ENCODE measurements at places on chromosomes 5 and 9.

DNA sequence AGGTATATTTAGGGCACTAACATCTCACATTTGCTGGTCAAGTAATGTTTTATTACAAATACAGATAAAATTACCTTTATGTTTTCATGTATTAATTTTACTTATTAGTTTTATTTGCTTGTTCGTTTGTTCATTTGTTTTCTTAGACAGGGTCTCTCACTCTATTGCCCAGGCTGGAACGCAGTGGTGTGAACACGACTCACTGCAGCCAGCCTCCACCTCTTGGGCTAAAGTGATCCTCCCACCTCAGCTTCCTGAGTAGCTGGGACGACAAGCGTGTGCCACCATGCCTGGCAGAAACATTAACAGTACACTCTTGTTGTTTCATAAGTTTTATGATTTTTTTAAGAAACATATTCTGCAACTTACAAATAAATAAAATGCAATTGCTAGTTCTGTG lies 123.2 kb downstream of the ZNF608 start:
- no peak for DNase-seq

DNA sequence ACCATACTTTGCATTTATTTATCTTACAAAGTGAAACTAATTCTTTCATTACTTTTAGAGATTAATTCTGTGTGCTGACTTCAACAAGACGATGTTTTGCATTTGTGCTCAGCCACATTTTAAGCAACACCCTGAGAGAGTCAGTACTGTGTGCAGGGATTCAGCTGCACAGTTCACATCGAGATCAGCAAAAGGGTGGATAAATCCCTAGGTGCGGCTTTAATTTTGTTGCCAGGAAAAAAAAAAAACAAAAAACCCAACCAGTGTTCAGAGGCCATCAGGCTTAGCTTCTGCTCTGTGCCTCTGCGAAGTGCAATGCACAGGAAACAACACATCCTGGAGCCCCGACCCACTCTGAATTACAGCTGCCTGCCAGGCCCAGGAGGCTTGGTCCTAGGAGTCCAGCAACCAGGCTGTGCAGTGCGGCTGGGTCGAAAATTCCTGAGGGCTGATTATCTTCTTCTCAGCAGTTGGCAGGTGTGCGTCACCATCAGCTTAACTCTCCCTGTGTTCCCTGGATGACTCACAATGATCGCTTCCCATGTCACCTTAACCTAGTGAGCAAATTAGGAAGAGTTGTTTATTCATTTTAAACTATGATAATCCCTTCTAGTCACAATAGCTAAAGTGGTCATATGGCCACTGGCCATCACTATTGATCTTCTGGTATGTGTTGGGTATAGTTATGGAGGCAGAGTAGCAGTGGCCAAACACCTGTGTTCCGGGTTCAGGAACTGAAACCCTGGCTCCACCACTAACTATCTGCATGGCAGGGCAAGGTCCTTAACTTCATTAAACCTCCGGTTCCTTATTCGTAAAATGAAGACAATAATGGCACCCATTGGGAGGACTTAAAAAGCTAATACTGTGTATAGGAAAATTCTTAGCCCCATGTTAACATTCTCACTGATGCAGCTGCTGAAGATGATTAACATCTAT lies 31.2 kb upstream of the NDUFB6 start:
- DNase-seq: no peak

DNA sequence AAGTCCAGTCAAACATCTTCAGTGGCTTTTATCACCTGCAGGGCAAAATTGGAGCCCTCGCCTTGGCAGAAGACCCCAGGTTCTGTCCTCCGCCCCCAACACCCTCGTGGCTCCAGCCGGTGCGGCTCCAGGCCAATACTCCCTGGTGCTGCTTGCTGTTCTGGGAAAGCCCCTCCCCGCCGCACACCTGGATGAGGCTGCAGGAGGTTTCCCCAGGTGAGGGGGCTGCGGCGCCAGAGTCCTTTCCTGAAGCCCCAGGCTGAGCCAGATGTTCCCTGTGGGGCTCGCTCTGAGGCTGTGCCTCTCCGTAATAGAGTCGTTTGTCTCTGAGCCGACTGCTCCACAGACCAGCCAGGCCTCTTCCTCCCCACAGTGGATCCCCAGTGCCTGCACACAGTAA lies 375.4 kb upstream of the IRX1 start:
- DNase-seq: no peak

DNA sequence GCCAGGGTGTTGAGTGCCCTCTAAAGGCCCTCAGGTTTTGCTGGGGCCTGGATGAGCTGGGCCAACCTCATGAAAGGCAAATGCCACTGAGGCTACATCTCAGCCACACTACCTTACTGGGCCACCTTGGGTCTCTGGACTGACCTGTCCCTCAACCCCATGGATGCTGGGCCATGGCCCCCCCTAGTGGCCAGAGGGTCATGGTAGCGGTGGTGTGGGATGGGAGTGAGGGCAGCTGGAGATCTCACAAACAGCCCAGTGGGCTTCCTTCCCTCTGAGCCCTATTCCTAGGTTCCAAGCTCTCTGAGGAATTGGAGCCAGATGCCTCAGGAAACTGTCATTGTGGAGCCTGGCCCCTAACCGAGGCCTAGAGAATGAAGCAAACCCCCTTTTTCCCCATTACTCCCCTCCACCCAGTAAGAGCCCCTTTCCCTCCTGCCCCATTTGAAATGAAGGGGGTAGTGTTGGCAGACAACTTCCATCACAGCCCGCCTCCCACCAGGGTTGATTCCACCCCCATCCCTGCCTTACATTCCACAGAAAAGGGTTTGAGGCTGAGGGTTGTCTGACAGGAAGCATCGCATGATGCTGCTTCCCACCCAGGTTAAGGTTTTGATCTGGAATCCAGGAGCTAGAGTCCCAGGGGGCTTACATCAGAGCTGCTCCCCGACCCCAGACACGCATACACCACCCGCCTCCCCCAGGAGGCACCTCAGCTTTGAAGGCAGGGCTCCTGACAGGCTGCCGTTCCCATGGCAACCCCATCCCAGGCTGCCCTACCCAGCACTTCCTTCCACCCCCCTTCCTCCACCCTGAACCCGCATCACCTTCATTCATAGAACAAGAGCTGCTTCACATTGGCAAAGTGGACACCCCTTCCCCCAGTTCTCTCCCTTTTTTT lies 63.9 kb downstream of the PCDH1 start:
- no peak for DNase-seq

DNA sequence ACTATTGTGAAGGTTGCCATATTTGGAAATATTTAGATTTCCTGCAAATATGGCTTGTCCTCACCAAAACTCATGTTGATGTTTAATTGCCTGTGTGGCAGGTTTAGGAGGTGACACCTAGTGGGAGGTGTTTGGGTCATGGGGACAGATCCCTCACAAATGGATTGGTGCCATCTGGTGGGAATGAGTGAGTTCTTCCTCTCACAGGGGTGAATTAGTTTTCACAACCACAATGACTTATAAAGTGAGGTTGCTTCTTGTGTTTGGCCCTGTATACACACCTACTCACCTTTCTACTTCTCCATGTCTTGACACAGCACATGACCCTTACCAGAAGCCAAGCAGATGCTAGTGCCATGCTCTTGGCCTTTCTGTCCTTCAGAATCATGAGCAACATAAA lies 41.1 kb downstream of the ISOC1 start:
- DNase-seq: no peak

DNA sequence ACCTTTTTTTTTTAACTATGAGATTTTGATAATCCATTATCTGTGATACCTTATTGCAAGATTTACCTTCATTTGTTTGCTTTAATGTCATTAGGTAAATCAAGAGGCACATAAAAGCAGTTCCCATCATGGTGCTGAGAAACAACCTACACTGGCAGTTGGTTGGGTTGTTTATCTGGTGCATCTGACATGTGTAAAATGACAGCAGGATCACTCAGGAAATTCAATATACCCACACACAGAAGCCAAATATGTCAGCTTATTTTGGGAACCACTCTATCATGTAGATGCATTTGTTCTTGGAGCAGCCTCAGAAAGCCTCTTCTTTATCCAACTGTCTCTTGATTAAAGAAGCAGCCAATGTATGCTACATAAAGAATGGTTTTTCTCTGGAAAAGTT lies 7.8 kb upstream of the CCDC192 start:
- DNase-seq: no peak

- no peak for DNase-seq
Observed at GRCh38 chr9:114291064-114291474, 31.8 kb upstream of the ORM1 start.

DNA sequence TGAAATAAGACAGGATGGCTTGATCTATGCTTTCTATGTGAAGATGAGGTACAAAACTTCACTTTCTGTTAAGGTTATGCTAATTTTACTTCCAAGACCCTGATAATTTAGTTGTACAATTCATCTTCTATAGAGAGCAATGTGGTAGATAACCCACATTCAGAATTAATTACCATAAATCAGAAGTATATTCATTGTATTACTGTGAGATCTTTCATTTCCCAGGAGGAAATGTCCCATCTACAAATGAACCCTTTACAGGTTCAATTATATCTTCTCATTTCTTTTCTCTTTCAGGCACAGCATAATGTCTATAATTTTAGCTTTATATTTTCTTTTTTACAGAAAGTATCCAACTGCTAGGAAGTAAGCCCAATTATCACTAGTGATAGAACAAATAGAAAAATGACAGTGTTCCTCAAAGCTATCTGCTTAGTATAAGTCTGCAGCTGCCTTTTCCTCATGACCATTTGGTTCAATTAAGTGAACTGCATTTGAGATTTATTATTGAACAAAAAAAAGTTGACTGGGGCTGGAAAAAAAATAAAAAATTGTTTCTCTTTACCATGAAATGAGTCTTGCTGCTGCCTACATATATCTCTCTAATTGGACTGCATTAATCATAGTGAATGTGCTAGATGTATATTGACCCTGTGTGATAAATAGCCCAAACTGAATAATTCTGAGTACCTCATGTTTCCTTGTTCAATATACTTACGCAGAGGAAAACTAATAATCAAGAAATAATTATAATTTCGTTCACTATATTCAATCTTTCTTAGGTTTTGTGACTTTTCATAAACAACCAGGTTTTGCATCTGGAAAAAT lies 1329.4 kb downstream of the PTPRD start:
- no peak for DNase-seq

DNA sequence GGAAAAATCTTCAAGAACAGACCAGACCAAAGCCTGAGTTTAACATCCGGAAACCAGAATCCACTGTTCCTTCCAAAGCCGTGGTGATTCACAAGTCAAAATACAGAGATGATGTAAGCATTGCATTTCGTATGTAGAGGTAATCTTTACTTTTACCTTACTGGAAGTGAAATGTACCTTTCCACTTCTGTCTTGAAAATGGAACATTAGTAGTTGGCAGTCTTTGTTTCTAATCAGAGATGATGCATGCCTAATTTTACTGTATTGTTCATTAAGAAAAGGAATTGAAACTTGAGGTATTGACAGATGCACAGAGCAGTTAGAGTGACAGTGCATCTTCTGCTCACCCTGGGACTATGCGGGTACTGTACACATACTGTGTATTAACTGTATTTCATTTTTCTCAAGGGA lies 34.6 kb downstream of the HABP4 start:
- DNase-seq: no peak

- no peak for DNase-seq
Observed at GRCh38 chr9:89444274-89444673, 53.6 kb downstream of the SEMA4D start.

DNA sequence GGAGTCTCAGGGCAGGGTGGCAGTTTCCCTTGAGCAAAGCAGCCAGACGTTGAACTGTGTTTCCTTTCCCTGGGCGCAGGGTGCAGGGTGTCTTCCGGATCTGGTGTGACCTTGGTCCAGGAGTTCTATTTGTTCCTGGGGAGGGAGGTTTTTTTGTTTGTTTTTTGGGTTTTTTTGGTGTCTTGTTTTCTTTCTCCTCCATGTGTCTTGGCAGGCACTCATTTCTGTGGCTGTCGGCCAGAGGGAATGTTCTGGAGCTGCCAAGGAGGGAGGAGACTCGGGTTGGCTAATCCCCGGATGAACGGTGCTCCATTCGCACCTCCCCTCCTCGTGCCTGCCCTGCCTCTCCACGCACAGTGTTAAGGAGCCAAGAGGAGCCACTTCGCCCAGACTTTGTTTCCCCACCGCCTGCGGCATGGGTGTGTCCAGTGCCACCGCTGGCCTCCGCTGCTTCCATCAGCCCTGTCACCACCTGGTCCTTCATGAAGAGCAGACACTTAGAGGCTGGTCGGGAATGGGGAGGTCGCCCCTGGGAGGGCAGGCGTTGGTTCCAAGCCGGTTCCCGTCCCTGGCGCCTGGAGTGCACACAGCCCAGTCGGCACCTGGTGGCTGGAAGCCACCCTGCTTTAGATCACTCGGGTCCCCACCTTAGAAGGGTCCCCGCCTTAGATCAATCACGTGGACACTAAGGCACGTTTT lies 3.5 kb upstream of the PHYHD1 start:
- no peak for DNase-seq

DNA sequence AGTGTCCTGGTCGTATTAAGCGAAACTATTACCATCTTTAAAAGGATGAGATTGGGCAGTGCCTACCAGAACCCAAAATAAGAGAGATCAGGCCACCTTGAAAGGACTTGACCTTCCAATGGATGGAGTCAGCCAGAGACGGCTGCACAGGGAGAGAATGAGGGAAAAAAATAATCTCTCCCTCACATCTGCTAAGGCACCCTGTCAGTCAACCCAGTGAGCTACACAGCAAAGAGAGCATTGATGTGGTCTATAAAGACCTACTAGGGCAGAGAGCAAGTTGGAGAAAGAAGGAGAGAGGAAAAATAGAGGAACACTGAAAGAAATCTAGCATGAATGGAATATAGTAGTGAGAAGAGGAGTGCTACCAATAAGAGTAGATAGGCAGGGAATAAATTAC lies 68.0 kb upstream of the FTMT start:
- DNase-seq: no peak
